DMS79 (cell line): ENCODE measurements at places on chromosomes 6 and 20.

DNA sequence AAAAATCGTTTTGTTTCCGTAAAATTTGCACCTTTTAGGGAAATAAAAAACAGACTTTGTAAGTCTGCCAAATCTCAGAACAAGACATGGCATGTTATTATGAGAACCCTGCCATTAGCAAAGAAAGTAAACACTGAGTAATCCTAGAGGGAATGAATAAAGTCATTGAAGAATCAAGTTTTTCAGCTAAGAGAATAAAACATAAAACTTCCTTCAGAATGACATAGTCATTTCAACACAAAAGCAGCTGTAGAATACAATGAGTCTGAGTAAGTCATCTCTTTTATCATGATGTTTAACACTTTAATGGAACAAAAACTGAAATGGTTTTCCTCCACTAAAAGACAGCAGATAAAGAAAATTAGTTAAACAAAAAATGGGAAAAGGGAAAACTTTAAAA lies 10.3 kb upstream of the DST start:
- peak; percentile 62 for DNase-seq

- DNase-seq, result no peak
Measured at GRCh38 chr6:88165844-88166492, at the start of gene CNR1. Gene CNR1, minus strand, starts transcription at chr6:88166347. Its CDS starts 21,073 bp downstream, at chr6:88145274.

GRCh38 chr6:159871906-159872305 lies 18.9 kb upstream of the MAS1 start:
- no peak for DNase-seq

DNA sequence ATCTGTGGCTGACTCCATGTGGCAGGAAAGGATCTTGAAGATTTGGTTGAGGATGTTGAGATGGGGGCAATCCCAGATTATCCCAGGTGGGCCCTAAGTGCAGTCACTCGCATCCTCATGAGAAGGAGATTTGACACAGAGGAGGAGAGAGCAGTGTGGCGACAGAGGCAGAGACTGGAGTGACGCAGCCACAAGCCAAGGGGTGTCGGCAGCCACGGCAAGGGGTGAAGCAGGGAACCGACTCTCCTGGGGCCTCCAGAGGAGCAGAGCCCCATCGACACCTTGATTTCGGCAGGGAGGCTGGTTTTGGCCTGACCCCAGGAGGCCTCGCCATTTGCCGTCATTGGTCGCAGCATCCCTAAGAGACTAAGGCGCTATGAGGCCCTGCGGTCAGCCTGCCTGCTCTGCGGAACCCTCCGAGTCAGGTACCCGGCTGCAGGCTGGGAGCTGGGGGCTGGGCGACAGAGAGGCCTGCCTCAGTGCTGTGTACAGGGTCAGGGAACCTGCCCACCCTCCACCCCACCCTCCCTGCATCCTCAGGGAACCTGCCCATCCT lies 12.5 kb downstream of the EEF1A2 start:
- DNase-seq, result no peak

DNA sequence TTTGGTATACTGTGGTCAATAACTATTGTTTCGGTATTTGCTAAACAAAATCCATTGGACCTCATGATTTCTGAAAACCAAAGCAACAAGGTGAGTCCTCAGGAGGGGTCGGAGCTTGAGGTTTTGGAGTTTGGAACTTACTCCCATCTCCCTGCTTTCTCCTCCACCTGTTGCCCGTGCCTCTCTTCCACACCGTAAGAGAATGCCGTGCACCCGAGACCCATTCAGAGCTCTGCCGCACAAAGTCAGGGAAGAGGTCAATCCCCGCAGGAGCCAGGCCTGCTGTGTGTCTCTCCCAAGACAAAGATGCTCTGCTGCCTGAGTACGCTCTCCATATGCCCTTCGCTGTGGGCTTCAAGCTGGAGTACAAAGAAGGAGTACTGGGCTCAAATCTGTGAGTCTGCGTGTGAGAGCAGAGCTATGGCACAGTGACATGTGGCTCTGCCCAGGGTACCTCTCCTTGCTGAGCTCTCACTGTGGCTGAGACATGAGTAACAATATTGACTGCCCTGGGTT lies 23.9 kb downstream of the PXDC1 start:
- DNase-seq, result no peak

DNA sequence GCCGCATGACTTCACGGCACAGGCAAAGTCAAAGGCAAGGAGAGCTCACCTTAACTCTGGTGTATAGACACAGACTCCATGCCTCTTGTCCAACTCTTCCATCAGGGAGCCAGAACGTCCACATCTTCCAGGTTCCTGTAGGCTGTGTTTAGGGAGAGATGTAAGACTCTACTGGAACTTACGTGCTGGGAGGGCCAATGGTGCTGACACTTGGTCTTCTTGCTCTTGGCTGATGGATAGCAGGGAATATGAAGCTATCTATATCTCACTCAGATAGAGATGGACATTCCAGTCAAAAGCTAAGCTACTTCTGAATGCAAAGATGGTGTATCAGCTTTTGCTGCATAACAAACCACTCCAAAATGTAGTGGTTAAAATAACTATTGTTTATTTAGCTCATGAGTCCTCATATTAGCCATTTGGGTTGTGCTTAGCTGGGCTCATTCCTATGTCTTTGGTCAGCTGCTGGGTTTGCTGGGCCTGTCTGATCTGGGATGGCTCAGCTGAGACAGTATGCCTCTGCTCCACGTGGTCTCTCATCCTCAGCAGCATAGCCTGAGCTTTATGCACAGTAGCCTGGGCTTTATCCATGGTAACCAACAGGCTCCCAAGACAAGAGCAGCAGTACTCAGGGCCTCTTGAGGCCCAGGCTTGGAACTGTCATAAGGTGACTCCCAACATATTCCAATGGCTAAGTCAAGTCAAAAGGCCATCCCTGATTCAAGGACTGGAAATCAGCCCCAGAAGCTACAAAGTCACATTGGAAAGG lies 111.6 kb downstream of the SNX5 start:
- no peak for DNase-seq
